Stimulated activated CD4-positive, alpha-beta T cell treated with anti-CD3 and anti-CD28 coated beads, Interleukin-15, amount 100 ng/mL, for 1 hour (primary cell): ENCODE measurements at places on chromosomes 3 and 15.

GRCh38 chr3:148711981-148712666 is 14.4 kb downstream of the AGTR1 start:
- DNase-seq: no peak

DNA sequence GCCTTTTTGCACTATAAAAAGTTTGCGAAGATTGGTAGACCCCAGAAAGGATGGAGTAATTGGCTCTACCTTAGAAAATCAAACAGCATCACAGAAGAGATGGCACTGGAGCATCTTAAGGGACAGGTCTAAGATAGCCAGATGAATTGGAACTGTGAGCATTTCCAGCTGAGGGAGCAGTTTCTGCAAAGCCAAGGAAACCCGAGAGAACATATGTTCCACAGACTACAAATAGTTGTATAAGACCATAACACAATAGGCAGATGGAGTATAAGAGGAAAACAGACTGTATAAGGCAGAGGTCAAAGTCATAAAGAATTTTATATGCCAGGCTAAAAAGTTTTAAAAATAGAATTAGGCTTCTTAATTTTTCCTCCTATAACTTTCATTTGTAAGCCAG is 46.0 kb downstream of the TSC22D2 start:
- DNase-seq: no peak

DNA sequence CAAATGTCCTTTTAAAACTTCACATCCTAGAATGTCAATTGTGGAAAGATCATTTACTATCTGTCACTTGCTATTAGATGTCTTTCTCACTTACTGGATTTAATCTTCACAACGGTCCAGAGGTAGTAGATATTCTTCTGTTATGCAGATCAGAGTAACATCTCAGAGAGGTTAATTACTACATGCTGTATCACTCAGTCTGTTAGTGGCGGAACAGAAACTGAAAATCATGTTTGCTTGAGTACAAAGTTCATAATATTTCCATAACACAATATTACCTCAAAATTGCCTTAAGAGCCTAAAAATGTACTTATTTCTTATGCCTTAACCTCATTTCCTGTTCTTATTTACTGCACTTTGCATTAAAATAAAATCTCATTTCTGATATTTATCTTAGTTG is 28.6 kb upstream of the GPR149 start:
- no peak for DNase-seq

DNA sequence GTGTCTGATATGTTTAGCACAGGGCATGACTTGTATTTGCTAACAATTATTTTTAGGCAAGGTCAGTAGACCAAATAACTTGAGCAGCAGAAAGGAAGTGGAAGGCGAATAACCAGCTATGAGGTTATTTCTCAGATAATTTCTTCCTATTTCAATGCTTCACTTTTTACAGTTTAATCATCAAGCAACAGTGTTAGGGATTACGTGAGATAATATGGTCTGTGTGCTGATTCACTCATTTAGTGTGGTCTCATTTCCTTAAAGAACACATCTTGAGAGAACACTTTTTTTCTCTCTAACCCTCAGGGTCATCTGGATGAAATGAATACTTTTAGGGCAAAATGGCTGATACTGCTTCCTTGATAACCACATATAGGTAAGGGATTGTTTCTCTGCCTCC is 126.0 kb upstream of the CCNL1 start:
- no peak for DNase-seq

DNA sequence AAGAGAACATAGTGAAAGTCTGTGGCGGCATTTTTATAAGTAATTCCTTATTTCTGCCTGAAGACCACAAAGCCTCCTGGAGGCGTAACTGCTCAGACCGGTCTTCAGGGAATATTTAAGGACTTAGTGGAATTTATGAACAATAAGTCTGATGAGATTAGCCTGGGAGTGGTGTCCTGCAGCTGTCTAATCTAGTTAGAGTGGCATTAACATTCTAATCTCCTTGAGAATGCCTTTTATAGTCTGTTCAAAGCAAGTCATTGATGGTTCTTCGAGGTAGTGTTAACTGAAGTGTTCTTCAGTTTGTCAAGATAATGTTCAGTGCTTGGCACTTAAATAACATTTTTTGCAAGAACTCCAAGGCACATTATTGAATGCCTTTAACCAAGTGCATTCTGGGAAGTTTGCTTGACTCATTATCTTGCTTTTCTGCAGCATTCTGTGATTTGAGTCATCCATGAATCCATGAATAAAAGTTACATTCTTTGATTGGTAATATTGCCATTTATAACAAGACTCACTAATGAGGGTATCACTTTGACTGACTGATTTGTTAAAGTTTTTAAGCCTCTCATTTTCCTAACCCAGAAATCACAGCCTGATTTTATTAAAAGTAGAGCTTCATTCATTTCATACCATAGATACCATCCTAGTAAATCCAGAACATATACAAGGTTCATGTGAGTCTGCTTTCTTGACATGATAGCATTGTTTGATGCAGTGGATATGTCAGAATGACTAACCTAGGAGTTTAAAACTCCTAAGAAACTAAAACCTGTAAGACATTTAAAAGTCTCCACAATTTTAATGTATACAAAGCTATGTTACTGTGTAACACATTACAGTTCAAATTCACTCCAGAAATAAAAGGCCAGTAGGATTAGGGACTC is 12.5 kb downstream of the RBM5 start:
- no peak for DNase-seq

GRCh38 chr3:112519424-112520001 is 20.2 kb upstream of the BTLA start:
- no peak for DNase-seq

- no peak for DNase-seq
Measured at GRCh38 chr3:54575618-54575960, 352.3 kb downstream of the LRTM1 start.

DNA sequence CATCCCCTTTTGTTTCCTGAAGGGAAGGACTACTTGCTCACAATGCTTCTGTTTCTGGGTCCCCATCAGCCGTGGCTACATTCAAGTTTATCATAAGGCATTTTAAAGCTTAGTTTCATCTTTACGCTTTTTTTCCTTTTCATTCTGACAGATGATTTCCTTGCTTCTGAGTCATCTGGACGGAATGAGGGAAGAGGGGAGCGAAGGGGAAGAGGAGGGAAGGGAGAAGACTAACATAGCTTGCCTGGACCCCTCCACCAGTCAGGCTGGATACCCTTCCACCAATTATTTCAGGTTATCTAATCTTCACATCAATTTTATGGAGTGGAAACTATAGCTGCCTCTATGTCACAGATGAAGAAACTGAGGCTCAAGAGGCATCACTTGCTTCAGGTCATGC is 27.6 kb downstream of the FAM3D start:
- no peak for DNase-seq

DNA sequence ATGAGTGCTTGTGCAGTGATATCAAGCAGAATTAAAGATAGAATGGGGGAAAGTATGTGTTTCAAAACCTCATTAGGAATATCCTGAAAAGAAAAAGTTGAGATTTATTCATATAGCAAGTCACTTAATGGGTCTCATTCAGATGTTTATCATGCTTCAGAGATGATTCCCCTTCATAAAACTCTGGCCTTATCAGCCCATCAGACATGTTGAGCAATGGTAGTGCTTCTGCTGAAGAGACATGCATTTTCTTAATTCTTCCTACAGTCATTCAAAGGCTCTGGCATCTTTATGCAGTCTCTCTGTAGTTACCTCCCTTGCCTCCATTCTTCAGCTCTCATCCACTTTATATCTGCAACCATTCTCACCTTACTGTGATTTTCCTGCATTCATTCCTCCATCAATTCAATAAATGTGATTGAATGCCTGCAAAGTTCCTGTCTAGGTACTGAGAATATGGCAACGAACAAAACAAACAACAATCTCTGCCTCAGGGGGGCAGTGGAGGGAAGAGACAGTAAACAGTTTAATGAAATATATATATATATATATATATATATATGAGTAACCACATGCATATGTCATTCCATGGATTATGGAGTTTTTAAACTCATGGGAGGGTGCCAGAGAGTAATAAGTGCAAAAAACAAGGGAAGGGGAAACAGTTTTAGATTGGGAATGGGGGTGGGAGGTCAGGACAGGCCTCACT is 138.5 kb downstream of the NECTIN3 start:
- no peak for DNase-seq
